ENCODE measurements at places on chromosomes 2 and 18. TPM values are rescaled to one million over a fixed set of nuclear protein-coding genes. Genes with fewer than 3 reads are reported as not detected.

SKA1 gene
- total RNA-seq, result 30.4 TPM

STAT4 gene
- 4.3 TPM for total RNA-seq

DNA sequence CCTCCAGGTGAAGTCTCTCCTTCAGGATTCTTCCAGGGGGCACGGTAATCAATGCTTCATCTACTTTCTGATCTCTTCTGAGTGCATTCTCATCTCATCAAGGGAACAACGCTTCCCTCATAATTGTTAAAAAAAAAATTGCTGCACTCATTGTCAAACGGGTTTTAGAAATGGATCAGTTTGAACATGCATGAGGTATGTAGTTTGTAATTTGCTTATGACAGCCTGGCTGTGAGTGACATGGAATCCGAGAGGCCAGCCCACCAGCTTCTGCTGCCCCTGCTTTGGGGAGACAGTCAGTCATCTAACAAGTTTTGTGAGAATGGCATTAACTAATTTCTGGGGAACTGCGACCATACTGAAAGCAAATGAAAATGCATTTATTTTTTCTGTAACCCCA, 791.9 kb upstream of the SOX11 start:
- no peak for DNase-seq

GRCh38 chr2:96181529-96181928, 27.1 kb downstream of the STARD7 start:
- DNase-seq, result no peak

DNA sequence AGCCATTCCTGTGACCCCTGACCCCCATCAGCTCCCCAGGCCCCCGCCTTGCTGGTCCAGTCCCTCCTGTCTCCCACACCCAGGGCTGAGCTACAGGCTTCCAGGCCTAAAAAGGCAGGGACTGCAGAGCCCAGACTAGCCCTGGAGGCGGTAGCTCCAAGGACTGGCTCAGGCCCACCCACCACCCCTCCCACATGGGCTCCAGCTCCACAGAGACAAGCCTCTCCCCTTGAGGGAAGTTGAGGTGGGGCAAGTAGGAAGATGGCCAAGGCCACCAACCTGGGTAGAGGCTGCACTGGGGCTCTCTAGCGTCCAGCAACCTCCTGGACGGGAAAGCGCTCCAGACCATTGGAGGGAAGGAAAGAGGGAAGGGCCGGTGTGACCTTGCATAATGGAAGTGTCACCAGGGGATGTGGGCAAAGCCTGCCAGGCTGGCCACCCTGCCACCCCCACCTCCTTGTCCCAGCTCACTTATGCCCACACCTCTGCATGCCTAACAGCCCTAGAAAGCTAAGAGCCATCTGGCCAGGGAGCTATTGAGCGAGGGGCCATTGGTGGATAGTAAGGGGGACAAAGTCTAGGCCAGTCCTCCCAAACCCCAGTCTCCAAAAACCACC, 63.1 kb downstream of the TNS1 start:
- DNase-seq, result no peak

DNA sequence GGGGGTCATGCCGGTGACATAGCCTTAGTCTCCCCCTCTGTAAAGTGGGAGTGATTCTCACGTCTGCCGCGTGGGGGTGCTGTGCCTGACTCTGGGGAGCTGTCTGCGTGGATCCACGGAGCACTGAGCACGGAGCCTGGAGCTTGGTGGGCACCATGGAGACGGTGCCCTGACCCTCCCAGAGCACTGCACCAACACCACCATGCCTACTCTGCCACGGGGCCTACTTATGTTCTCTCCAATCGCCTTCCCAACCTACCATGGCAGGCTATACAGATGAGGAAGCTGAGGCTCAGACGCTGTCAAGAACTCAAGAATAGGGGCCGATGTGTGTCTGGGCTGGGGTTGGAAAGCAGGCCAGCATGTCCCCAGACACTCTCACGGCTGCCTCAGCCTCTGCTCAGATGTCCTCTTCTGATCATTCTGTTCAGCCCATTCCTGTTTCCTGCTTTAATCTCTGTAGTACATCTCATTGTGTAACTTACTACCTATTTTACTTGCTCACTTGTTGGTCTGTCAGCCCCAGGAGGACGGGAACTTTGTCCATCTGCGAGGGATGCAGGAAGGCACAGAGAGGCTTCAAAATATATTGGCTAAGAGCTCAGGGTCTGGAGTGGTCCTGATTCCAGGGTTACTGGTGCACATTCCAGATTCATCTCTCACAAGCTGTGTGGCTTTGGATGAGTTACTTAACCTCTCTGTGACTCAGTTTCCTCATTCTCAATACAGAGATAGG, 168.1 kb upstream of the HS6ST1 start:
- no peak for DNase-seq

CNDP1 gene
- not detected for total RNA-seq

- DNase-seq, result no peak
Observed at GRCh38 chr18:46167971-46168370, 63.8 kb downstream of the HAUS1 start.

DNA sequence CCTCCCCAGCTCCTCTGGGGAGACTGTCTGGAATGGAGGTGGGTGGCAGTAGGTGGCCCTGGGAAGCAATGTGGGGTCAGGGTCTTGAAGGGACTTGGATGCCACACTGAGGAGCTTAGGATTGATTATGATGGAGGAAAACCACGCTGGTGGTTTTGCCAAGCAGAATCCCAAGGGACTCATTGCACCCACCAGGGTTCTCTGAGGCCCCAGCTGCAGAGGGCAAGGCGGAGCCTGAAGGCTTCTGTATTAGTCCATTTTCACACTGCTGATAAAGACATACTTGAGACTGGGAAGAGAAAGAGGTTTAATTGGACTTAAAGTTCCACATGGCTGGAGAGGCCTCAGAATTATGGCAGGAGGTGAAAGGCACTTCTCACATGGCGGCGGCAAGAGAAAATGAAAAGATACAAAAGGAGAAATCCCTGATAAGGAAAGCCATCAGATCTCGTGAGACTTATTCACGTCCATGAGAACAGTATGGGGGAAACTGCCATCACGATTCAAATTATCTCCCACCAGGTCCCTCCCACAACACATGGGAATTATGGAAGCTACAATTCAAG, 87.2 kb upstream of the YWHAQ start:
- no peak for DNase-seq

GRCh38 chr2:123451542-123451941, 573.5 kb upstream of the CNTNAP5 start:
- DNase-seq, result no peak

DNA sequence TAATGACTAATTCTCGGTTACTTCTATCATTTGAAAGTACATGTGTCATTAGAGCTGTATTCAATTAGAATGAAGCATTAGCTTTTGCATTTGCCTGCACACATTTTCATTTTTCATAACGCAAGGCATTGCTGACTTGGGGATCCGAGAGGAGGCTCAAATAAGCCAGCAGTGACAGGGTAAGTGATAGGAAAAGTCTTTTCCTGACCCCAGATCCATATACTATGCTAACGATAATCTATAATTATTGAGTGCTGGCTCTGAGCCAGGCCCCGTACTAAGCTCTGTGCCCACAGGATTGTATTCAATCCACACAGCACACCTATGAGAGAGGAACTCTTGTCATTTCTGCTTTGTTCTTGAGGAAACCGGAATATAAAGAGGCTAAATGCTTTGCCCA, 168.2 kb downstream of the VWC2L start:
- no peak for DNase-seq

GRCh38 chr18:25133879-25134278, 218.1 kb downstream of the ZNF521 start:
- DNase-seq, result peak; percentile 7

- no peak for DNase-seq
Observed at GRCh38 chr2:197097578-197098366, 171.3 kb upstream of the PGAP1 start.

GRCh38 chr18:26088487-26088886, 1.9 kb downstream of the SS18 start:
- no peak for DNase-seq

CLEC4F gene
- total RNA-seq, result not detected

DNA sequence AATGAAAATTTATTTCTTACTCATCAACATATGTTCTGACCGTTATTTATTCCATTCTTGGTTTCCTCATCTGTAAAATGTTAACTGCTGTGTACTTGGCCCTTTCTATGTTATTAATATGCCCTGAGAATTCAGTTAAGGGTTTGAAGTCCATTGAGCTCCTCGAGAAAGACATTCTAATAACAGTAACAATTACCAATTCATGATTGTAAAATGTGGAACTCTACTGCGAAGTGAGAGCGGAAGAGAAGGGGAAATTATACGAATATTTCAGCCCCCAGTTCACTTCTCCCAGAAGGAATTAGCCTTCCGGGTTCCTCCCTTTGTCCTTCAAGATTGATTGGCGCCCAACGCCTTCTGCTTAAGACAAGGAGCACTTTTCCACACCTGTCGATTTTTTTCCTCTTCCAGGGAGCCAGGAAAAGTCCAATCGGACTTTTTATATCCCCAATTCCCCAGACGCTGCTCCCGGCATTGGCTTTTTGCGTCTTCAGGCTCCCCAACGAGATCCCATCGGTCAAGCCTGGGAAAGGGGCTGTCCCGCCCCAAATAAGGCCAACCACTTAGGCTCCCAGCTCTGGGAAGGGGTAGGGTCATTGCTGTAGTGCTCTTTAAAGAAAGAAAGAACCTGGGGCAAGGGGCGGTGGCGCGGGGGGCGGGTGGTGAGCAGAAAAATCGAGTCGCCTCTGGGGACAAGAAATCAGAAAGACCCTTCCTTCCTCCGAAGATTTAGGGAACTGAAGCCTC, 1.6 kb downstream of the DSC2 start:
- no peak for DNase-seq

CCT4 gene
- 273 TPM for total RNA-seq

DNA sequence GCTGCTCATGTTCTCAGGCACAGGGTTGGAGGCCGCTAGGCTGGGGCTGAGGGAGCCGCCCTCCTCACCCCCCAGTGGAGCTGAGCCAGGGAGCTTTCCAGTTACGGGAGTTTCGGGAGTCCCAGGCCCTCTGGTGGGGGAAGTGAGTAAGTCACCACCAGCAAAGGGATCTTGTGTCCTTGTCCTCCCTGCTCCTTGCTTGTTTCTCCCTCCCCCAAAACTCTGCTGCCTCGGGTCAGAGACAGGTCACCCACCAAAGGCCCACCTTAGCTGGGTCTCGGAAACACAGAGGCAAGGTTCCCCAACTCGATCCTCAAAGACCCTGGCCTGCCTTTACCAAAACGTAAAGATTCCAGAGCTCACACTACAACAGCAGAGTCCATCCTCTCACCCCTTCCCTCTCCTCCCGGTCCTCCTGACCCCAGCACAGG, 60.5 kb upstream of the POMC start:
- peak; percentile 64 for DNase-seq

- DNase-seq, result no peak
Observed at GRCh38 chr2:74201596-74201995, 3.2 kb downstream of the MTHFD2 start.

KCNG3 gene
- 0.12 TPM for total RNA-seq

GPBAR1 gene
- total RNA-seq, result 0.37 TPM

- no peak for DNase-seq
Observed at GRCh38 chr2:104889291-104889959, 35.5 kb downstream of the POU3F3 start.

- DNase-seq, result peak; percentile 16
Observed at GRCh38 chr2:241986836-241987641, 117.5 kb downstream of the RTP5 start.

- DNase-seq, result no peak
Observed at GRCh38 chr2:128628206-128628605, 309.5 kb upstream of the HS6ST1 start.

POTEF gene
- total RNA-seq, result 1.9 TPM

DNA sequence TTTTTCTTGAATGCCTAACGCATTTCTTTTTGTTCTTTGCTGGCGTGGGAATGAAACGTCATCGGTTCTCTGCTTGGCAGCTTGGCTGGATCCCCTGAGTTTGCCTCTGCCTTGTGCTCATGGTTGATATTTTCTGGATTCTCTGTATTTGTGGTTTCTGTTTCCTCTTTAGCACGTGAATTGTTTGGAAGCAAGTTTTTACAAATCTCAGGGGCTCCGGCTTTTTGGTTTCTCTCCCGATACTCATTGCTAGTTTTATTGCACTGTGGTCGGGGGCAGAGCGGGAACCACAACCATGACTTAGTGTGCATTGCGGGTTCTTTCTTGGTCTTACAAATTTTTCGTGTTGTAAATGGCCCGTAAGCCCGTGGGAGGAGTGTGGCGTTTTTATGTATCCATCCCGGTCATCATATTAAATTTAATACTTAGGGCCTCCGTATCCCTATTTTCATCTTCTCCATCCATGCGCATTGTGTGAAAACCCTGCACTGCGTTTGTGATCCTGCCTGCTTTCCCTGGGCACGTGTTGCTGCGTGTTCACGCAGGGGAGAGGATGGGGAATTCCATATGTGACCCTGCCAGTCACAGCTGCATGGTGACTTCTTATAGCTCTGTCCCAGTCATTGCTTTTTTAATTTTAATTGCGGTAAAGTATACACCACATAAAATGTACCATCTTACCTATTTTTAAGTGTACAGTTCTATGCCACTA, 9.4 kb downstream of the RAMP1 start:
- no peak for DNase-seq

GRCh38 chr2:218569661-218570500, 1.2 kb downstream of the CNOT9 start:
- no peak for DNase-seq

DNA sequence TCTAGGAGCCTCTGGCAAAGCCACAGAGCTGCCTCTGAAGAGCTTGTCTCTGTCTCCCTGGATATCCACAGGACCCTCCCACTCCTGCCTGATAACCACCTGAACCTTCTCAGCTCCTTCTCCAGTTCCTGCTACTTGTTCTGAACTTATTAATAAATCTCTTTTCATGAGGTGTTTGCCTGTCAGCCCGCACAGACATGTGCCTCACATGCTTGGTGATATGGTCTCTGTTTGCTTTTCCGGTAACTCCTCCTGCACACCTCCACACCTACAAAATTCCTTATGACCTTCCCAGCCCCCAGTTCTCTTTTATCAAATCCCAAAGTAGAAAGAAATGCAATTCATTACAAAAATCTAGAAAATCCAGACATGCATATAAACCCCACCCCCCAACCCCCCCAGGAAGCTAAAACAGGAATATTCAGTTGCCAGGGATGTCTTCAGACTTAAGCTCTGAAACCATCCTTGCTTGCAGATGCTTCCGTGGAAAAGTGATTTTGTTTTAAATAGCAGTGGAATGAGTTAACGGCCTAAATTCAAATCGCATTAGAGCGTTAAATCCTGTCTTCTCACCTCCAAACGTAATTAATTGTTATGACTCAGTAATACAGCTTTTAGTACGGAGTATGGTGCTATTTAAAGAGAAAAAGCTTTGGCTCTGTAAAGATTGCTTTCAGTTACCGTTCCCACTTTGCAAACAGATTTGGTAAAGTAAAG, 2.1 kb upstream of the PID1 start:
- no peak for DNase-seq

SPATA3 gene
- not detected for total RNA-seq

DNA sequence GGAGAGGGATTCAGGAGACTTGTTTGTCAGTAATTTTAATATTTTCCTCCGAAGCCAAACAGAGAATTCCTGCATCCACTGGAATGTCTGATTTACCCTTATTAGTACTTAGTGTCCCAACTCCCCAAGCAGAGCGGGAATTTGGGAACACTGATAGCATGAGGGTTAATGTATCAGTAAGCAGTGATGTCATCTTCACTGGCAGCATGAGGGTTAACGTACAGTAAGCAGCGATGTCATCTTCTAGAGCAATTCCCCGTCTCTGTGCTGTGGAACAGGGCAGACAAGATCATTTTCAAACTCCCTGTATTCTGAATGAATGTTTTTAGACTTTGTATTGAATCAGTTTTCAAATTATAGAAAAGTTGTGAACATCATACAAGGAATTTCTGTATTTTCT, 228.9 kb downstream of the ZNF407 start:
- no peak for DNase-seq

ZNF396 gene
- total RNA-seq, result 3.1 TPM

CHRND gene
- total RNA-seq, result not detected

GCC2 gene
- 7.9 TPM for total RNA-seq

Data from H4 (cell line).